ENCODE measurements at places on chromosomes 2 and 18.

DNA sequence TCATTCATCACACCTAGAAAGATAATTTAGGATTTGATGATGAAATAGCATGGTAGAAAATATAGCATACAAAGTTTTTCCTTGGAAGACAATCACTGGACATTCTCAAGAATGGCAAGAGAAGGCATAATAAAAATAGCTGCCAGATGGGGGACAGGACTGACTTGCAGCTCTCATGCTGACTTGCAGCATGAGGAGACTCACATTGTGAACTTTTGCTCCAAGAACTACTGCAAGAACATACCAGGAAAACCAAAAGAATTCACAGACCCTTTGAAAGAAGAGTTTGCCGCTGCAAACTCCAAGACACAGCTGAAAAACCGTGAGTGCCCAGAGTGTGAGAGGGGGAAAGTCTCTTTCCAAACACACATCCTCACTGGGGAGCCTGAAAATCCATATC, 47.0 kb downstream of the CRYGD start:
- ATAC-seq: no peak

GRCh38 chr2:66530651-66531050, 95.7 kb downstream of the MEIS1 start:
- no peak for ATAC-seq

GRCh38 chr18:22485808-22486244, 68.1 kb upstream of the CTAGE1 start:
- ATAC-seq: no peak

GRCh38 chr2:157787364-157787938, 88.7 kb downstream of the ACVR1 start:
- no peak for ATAC-seq

GRCh38 chr2:75256485-75256884, 57.2 kb upstream of the TACR1 start:
- ATAC-seq: no peak

DNA sequence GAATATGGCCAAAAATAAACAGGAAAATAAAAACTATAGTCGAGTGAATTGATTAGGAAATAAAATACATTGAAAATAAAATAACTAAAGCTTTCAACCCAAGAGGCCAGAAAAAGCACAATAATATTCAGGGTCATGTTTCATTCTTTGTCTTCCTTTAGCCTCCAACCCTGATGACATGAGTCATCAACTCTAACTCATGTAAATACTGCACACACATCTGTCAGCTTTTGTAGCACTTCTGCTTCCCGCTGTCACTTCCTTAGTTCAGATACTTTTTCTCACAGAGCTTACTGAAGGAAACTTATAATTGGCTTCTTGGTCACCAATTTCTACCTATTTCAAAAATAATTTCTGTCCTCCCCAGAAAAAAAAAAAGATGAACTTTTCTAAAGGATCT, 112.8 kb downstream of the UPP2 start:
- peak; percentile 86 for ATAC-seq

DNA sequence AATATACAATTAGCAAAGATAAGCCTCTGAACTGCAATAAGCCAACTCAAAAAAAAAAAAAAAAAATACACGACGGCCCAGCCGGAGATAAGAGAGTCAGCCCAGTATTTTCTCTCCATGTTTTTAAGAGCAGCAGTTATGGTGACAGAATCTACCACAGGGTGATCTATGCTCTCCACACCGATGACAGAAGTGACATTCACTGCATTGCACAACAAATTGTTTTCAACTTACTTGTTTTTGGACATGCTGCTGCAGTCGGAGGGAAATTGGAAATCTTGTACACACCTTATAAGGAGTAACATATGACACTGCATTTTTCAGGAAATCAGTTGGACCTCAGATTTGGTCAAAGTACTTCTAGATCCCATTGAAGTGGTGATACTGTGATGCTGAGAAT, 23.3 kb upstream of the APOB start:
- no peak for ATAC-seq

Data from stimulated activated memory B cell treated with anti-CD40 and anti-IgM and Interleukin-4, amounts not matched to agents 10 μg/mL and 1 μg/mL and 100 μg/mL, for 72 hours (primary cell).